ENCODE measurements at places on chromosomes 7 and 10. TPM values are rescaled to one million over a fixed set of nuclear protein-coding genes. Genes with fewer than 3 reads are reported as not detected.

The MAGI2 gene
- total RNA-seq = 0.48 TPM

The VSTM2A gene
- not detected for total RNA-seq

The ZNF736 gene
- not detected for total RNA-seq

The SRI gene
- 135 TPM for total RNA-seq

The PNPLA8 gene
- total RNA-seq = 18.1 TPM

The NEURL1 gene
- total RNA-seq = 0.60 TPM

The EN2 gene
- 1.0 TPM for total RNA-seq

The LHFPL3 gene
- total RNA-seq = not detected

Measured in A549 treated with Mapracorat at 1 μM for 4 hours (cell line).